ENCODE measurements at places on chromosomes 6 and 20.

GRCh38 chr20:31587545-31588389 lies 17.3 kb upstream of the ID1 start:
- peak; percentile 74 for DNase-seq

DNA sequence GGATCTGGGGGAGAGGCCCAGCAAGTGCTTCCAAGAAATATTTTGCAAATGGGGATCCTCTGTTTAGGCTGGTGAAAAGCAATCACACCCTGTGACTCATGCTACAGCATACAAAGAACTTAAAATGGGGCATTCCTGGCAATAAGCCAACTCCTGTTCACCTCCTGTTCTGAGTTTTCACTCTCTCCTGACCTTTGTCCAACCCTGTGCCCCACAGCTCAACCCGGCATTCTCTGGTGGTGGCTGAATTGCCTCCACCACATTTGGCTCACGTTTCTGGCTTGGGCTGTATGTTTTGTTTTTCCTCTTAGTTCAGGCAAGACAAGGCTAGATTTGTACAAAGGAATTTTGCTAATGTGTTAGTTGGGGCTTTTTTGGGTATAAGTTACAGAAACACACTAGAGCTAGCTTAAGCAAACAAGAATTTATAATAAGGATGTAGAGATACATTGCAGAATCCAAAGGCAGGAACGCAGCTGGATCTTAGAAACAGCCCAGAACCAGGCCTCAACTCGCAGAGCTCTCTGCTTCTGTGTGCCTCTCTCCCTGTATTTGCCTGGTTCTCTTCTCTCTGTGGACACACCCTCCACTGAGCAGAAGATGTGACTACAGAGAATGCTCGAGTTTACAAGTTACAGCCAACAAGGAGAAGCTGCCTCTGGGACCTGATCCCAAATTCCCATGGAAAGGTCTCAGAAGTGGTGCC lies 9.4 kb downstream of the ABCC10 start:
- DNase-seq = no peak

DNA sequence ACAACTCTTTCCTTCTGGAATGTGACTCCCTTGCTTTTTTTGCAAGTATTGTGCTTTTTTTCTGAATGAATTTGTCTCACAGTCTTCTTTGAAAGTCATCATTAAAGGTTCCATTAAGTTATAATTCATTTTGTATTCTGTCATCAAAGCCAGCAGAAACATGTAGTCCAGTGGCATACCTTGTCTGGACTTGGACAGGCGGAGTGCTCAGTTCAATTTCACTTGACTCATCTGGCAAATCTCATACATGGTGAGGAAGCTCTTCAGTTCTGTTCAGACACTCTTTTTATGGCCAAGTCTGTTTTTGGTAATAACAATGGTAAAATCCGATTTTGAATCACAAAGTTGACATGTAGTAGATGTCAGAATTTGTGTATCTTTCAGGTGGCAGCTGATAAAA lies 260.8 kb upstream of the OPRM1 start:
- no peak for DNase-seq

DNA sequence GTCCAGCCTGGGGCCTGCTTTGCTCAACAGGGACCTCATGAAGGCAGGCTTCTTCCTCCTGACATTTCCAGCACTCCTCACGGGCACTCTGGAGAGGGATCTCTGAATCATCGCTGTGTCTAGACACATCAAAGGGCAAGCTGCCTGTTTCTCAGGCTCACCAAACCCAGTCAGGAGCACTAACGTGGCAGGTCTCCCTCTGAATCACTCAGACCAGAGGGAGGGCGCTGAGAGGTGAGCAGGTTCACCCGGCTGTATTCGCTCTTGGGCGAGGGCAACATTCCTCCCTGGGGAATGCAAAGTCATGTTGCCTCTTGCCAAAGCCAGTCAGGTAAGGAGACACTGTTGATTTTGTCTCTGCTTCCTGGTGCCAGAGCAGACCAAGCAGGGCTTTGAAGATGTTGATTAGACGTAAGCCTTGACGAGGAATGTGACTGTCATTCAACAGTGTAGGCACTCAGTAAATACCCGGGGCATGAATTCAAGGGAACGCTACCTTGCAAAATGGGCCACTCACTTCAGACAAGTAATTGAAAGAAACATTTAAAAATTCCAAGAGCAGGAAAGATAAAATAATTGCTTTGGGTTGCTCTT lies 50.1 kb downstream of the CYP24A1 start:
- peak; percentile 81 for DNase-seq

Measured in upper lobe of right lung (tissue), 1 donor.